ENCODE measurements at places on chromosomes 1 and 21.

GRCh38 chr1:16440470-16441281 is at the start of gene NECAP2:
TSS of gene NECAP2 (plus strand) at chr1:16440724. CDS start at chr1:16440762, 38 bp downstream.
- DNase-seq, result peak; percentile 85

GRCh38 chr1:44881011-44881632 is 38.1 kb upstream of the PTCH2 start:
- no peak for DNase-seq

DNA sequence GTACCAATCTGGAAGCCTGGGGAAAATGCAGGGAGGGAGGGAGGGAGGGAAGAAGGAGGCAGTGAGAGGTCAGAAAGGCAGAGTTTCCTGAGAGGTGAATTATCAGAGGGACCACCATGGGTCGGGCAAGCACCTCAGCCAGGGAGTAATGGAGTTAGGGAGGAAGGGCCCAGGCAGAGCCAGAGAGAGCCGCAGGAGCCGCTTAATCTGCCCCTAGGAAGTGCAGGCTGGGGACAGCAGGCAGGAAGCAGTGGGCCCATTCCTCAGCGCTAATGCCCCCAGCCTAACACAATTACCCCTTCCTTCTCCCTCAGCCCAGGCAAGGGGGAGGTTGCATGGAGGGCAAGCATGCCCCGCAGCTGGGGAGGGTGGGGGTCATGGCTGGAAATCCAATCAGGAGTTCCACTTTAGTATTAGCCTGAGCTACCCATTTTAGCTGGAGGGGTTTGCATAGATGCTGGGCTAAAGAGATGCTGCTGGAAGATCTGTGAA is 109.0 kb downstream of the TMEM53 start:
- no peak for DNase-seq

DNA sequence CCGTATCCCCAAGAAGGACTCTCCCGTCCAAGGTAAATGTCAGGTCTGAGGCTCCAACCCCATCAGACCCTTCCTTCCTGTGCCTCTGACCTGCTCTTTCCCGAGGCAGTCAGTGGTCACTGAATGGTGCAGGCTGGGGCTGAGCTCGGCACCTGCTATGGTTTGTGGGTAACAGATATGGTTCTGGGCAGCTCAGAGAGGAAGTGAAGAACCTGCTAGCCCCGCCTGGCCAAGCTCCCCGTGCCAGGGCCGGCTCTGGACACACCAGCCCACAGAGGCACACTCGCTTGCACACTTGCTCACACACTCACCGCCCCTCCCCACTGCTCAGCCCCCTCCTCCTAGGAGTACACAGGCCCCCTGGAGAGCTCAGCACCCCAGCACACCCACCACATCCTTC is 16.4 kb downstream of the NCMAP start:
- DNase-seq, result no peak

- DNase-seq, result peak; percentile 27
Measured at GRCh38 chr1:111222308-111223125, 5.0 kb upstream of the CHI3L2 start.

DNA sequence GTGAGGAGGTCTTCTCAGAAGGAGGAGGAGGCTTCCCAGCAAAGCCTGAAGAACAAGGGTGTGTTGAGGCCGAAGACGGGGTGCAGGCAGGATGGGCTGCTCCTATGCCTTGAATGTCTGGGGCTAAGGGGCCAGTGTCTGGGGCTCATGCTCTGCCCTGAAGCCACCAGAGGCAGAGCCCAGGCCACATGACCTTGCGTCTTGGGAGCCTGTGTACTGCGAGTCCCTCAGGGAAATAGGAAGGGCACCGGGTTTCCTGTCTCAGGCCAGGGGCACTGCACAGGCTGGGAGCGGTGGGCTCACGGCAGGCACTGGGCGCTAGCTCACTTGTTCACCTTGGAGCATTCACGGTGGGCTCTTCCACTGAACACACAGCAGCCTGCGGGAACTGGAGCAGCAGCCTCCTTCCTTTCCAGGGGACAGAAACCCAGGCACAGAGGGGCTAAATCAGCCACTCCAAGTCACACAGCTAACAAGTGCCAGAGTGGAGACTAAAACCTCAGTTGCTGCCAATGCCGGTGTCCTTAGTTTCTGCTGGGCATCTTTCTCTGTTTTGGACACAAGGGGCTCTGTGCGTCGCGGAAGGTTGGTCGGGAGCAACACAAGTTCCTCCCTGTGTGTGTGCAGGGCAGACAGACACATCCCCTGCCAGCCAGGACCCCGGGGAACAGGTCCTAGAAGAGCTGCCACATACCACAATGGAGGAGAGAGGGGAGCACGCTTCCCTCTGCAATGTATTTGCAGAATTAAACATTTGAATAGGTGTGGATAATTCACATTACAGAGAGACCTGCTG is 104.8 kb upstream of the C1orf174 start:
- no peak for DNase-seq

GRCh38 chr1:221989741-221990140 is 247.9 kb upstream of the DUSP10 start:
- no peak for DNase-seq

DNA sequence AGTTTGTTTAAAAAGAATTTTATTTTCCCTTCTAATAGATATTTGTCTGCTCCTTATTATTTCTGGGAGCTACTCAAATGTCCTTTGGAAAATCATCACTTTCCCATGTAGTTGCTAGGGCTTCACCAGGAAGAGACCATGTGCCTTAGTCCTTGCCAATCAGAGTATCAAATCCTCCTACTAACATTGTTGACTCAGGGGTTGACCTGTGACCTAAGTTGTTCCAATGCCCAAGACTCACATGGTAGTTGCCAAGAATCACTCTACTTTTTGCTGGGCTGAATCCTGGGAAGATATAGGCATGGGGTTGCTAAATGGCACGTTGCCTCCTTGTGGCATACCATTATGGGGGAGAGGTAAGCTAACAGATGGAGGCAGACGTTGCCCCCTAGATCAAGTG is 58.2 kb upstream of the FOXD3 start:
- DNase-seq, result no peak

DNA sequence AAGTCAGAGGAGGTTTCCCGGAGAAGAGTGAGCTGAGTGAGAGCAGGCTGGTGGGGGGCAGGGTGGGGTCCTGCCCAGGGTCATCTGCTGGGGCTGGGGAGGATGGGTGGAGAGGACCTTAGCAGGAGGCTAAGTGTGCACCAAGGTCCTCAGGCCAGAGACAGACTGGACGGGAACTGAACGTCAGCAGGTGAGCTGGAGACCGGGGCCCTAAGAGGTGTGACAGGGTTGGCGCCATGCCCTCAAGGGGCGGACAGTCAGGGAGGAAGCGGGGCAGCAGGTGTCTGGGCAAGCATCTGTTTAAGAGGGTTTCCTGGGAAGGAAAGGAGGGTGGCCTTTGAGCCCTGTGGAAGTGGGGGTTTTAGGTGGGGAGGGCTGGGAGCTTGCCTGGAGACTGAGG is 13.6 kb upstream of the PTPN7 start:
- no peak for DNase-seq

GRCh38 chr21:45110873-45111624 is 36.7 kb downstream of the ADARB1 start:
- DNase-seq, result no peak

GRCh38 chr1:33025761-33026160 is 10.9 kb downstream of the AK2 start:
- DNase-seq, result no peak

- no peak for DNase-seq
Measured at GRCh38 chr1:73676186-73676585, 521.8 kb downstream of the LRRIQ3 start.

- no peak for DNase-seq
Measured at GRCh38 chr1:195886000-195886399, 722.2 kb downstream of the KCNT2 start.

DNA sequence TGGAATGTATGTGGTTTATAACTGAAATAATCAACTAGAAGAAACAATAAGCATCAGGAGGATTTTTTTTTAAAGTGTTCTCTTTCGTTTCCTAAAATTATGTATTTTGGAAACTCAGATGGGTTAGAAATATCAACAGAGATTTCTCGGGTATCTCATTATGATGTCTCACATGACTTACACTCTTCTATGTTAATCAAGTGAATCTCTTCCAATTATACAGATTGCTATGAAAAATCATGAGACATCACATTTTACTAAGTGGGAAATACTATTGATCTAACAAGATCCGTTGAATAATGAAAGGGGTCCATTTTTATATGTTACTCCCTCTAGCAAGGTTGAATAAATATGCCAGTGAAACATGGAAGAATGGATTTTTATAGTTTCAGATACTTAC is 54.7 kb upstream of the NRIP1 start:
- no peak for DNase-seq

GRCh38 chr1:74579425-74579824 is 67.0 kb upstream of the LRRC53 start:
- DNase-seq, result no peak

GRCh38 chr1:41813755-41814745 is 104.7 kb downstream of the HIVEP3 start:
- DNase-seq, result no peak

DNA sequence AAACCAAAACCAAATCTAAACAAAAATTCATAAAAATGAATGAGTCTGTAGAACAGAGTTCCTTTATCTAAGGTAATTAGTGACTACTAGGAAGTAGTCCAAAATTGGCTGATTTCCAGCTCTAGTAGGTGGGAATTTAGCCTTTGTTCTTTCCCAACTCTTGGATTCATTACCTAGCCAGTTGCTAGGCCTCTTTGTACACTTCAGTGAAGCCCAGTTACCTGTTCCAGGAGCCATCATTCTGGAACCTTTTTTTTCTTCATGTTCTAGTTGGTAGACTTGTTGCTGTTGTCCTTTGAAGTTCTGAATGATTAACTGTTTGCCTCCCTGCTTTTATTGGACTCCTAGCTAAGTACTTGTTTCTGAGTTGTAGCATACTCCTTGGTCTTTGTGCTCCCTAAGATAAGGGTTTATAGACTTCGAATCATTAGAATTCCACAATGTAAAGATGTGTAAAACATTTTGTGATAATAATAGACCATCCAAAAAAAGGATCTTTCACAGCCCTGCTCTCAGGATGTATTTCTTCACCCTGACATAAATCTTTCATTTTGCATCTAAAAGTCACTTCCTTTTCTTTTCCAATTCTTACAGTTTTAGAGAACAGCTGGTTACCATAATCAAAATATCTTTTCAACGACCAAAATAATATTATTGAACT is 9.8 kb downstream of the PLA2G4A start:
- no peak for DNase-seq

All from bone marrow (tissue), 2 donors.